CD4-positive, alpha-beta memory T cell (primary cell): ENCODE measurements at places on chromosomes 1 and 21.
A peak's percentile ranks its signal among the peaks of the same experiment; 100 is the strongest.

DNA sequence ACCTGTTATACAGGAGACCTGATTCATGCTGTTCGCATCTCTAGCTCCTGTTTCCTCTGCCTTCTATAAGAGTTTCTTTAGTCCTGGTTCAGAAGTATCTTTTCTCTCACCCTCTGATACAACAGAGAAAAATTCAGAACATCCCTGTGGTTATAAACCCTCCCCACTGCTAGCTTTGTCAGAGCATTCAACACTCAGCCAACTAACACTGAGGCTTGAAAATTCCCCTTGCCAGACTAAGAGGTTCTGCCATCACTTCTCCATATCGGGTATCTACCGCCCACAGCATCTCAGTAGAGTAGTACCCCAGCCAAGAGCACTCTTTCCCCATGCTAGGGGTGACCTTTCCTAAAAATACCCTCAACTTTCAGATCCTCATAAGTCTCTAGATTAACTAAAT, 19.6 kb upstream of the PIK3R3 start:
- no peak for DNase-seq

DNA sequence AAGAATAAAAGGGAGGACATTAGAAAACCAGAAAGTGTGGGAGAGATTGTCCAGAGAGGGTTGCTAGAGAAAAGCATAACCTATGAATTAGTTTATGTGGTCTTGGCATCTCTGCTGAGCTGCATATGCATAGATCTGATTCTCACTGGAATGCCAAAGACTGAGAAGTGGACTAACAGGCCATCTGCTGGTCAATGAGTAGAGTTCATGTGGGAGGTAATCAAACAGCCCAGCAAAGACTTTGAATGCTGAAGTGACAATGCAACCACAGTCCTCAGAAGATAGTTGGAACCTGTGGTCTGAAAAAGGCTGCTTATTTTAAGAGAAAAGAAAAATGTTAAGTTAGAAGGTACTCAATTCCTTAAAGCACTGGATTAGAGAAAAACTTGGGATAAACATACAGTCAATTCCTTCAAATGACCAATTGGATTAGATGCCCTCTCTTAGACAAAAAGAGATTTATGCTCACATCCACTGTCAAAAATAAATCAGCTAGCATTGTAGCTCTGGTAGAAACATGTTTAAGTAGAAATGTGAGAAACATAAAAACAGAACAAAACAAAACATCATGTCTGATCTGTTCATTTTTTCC, 382.8 kb downstream of the AMY1C start:
- DNase-seq = no peak

DNA sequence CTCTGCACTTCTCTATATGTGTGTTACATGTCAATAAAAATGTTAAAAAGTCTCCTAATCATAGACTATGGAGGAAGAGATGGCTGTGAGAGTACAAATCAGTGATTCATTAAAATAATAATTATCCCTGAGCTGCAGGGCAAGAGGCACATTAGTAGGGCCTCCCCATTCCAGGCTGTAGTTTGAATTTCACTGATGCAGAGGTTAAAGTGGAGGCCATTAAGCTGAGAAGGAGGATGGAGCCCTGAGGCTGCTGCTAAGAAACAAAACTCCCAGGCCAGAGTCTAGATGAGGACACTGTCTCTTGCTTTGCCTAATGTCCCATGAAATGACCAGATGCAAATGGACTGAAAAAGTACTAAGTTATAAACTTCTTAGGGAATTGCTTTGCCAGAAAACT, 89.1 kb upstream of the WDR26 start:
- no peak for DNase-seq

DNA sequence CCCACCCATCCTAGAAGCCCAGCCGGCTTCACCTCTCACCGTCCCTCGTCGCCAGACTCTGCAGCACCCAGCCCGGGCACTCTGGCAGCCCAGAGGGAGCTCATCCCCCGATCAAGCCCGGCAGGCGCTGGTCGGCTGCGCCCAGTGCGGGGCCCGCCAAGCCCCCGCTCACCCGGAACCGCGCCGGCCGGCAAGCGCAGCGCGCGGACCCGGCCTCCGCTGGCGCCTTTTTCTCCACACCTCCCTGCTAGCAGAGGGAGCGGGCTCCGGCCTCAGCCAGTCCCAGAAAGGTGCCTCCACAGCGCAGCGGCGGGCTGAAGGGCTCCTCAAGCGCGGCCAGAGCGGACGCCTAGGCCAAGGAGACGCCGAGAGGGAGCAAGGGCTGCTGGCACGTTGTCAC, 2023.3 kb downstream of the NCAM2 start:
- no peak for DNase-seq

DNA sequence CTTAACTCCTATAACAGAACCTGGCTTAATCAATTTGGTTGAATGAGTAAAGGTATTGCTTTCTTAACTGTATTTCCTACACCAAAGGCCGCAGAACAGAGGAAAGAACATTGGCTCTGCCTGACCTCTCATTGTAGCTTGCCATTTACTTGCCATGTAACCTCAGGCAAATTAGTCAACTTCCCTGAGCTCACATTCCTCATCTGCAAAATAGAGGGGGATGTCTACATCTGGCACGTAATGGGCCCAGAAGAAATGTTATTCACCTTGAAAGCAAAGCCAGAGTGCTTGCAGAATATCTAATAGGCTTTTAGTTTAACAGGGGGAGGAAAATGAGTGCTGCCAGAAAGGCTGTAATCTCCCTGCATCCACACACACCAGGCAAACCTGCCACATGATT, 44.3 kb downstream of the LAMC2 start:
- no peak for DNase-seq

DNA sequence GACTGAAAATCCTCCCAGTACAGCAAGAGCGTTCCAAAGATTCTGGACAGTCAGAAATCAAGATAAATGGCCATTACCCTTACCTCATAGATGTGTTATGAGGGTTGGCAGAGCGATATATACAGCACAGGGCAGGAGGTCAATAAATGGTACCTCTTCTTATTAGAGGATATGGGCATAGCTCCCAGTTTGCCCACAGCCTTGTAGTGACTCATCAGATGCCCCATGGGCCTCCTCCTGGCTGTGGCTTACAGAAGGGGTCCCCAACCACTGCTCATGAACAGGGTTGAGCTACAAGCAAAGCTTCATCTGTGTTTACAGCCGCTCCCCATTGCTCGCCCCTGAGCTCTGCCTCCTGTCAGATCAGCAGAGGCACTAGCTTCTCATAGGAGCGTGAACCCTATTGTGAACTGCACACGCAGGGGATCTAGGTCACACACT, 7.3 kb upstream of the IFNGR2 start:
- DNase-seq = no peak

DNA sequence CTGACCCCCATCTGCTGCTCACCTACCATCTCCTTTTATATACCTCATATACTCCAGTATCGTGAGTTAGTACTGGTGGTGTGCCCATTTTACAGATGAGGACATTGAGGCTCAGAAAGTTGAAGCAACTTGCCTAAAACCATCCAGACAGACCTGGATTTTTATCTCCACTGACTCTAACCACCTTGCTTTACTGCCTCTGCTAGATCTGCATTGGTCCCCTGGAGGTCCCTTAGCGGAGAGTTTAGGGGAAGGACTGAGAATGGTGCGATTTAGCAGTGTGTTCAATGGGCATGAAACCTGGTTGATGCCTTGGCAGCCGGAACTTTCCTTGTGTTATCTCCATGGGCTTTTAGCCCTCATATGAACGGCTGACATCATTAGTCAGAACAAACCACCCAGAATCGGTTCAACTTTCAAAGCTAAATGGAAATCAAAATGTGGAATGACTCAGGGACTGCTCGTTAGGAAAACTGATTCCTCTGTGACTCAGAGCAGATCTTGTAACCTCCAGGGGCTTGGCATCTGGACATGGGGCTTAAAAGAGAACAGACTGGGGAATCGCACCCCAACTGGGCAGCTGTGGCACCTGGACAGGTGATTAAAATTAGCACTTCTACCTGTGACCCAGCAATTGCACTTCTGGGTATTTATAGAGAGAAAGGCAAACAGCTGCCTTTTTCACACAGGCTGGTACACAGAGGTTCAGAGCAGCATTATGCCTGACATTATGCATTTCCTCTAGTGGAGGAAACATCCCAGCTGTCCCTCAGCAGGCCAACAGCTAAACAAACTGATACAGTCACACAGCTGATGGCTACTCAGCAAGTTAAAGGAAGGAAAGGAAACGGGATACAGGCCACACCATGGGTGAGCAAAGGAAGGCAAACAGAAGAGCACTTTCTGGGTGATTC, 25.3 kb downstream of the TMEM51 start:
- DNase-seq = no peak

DNA sequence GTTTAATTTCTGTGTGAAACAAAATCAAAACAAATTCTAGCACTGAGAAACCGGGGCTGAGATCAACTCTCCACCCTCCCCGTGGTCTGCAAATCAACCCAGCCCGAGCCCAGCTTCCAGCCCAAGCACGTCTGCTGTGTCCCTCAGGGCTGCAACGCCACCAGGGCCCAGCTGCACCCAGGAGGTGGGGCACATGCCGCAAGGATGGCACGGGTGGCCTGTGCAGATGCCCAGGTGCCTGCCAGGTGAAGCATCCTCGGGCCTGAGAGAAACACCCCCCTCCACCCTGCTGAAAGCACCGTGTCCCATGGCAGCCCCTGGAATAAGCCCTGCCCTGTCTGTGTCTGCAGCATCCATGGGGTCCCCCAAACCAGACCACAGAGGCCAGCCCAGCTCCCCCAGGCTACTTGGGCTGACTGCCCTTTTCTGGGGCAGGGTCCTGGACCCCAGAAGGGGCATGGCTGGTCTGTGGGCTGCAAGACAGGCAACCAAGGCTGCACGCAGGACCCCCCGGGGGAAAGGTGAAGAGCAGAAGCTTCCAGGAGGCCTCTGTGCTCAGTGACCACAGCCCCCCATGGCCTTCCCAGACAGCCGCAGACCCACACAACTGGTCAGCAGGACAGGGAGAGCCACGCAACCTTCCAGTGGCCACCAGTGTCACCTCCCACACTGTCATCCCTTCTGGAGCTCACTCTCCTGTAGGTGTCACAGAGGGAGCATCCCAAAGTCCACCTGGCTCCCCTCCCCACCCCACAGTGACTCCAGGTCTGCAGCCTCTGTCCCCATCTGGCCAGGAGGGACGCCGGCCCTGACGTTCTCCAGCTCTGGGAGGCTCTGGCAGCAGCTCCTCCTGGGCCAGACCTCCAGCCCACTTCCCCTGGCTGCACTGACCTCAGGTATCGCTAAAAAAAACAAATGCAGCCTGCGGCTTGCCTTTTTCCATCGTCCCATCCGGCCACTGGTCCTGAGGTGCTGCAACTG, 7.7 kb downstream of the WNT9A start:
- DNase-seq = no peak

DNA sequence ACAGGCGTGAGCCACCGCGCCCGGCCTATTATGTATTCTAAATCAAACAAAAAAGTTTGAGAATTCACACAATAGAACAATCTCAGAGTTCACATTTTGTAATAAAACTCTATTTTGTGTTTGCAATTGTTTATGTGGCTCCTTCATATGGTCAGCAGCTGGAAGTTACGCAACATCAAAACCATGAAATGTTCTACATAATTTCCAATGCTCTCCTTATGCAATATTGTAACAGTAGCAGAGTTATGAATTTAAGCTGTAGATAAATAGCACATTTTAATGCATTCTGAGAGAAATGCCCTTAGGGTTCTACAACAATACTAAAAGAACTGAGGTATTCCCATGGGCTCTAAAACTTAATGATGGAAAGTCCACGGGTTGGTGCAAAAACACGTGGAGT, 62.3 kb upstream of the COL11A1 start:
- no peak for DNase-seq

GRCh38 chr21:45055861-45056260, 18.5 kb upstream of the ADARB1 start:
- no peak for DNase-seq

DNA sequence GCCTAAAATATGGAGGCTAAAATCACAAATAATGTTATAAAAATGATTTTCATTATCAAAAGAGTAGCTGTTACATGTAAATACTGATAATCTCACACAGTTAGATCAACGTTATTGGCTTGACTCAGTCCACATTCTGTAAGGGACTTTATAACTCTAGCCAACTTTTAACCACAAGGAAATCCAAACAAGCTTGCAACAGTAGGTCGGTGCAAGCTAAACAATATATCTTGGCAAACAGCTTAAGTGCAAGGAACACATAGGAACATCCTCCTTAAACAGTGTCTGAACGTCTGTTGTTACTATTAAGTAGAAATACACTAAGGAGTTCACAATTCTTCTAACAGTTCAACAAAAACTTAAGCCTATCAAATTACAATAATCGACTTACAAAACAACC, 126.7 kb downstream of the EIF4G3 start:
- no peak for DNase-seq

- no peak for DNase-seq
These were observed 301.8 kb downstream of the BRINP2 start for GRCh38 chr1:177472567-177472966.

- DNase-seq = no peak
These were observed 56.4 kb downstream of the HLCS start for GRCh38 chr21:36909901-36910561.

- no peak for DNase-seq
These were observed 634.4 kb downstream of the MATN1 start for GRCh38 chr1:30089024-30089430.

GRCh38 chr1:100316622-100317021, 35.7 kb upstream of the CDC14A start:
- no peak for DNase-seq

GRCh38 chr21:42797522-42797921, 81.8 kb downstream of the WDR4 start:
- DNase-seq = no peak

- no peak for DNase-seq
These were observed 164.5 kb upstream of the COA6 start for GRCh38 chr1:234208791-234209190.

DNA sequence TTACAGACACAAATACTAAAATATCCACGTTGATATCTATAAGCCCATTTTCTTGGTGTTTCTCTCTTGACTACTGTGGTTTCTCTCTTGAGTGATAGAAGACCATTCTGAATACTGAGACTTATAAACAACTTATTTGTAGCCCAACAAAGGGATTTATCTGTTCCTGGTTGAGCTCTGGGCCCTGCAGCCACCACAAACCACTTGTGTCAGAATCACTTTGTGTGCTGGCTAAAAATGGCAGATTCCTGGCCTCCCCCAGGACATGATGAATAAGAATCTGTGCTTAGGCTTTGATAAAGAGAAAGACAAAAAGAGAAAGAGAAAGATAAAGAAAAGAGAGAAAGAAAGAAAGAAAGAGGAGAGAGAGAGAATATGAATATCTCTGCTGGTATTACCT, 18.9 kb upstream of the MCOLN2 start:
- no peak for DNase-seq

DNA sequence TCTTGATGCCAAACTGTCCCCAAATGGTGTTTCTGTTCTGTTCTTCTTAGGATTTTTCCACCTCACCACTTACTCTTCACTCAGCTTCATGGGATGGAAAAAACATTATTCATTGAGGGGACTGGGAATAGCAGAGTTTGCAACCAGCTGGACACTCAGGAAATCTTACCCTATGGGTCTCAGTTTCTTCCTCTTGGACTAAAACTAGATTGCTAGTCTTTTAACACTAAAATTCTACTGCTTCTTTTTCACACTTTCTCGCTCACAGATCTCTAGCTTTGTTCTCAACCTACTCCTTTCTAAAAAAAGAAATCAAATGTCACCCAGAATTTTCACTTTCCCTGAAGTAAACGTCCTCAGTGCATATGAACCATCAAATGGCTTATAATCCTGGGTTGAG, 4.8 kb downstream of the KMO start:
- DNase-seq = no peak

GRCh38 chr1:119141020-119141424, 569 bp upstream of the WARS2 start:
- DNase-seq = peak; percentile 38
